Renal cortex interstitium (tissue), 15 donors: ENCODE measurements at places on chromosomes 12 and 14.

DNA sequence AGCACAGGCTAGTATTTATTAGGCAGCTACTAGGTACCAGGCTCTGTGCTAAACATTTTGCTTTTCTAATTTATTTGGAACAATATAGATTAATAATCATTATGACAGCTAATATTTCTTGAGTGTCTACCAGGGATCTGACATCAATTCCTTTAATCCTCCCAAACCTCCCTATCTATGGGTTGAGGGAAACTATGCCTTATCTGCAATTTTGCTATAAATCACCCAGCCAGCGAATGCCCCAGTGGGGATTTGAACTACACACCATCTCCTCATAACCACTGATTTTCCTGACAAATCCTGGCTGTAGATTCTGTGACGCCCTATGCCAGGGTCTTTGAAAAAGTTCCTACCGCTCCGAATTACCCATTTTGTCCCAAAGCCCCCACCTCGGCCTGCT, 21.4 kb upstream of the PLEKHG3 start:
- no peak for DNase-seq

- no peak for DNase-seq
These were observed 2.7 kb upstream of the CRIP2 start for GRCh38 chr14:105471823-105472485.

DNA sequence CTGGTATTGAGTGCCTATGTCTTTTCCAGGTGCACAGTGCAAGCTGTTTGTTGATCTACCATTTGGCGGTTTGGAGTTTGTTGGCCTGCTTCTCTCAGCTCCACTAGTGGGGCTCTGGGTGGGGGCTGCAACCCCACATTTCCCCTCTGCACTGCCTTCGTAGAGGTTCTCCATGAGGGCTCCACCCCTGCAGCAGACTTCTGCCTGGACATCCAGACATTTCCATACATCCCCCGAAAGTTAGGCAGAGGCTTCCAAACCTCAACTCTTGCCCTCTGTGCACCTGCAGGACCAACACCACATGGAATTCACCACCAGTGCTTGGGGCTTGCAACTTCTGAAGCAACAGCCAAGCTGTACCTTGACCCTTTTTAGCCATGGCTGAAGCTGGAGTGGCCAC, 1024.1 kb downstream of the TMTC2 start:
- DNase-seq: no peak

DNA sequence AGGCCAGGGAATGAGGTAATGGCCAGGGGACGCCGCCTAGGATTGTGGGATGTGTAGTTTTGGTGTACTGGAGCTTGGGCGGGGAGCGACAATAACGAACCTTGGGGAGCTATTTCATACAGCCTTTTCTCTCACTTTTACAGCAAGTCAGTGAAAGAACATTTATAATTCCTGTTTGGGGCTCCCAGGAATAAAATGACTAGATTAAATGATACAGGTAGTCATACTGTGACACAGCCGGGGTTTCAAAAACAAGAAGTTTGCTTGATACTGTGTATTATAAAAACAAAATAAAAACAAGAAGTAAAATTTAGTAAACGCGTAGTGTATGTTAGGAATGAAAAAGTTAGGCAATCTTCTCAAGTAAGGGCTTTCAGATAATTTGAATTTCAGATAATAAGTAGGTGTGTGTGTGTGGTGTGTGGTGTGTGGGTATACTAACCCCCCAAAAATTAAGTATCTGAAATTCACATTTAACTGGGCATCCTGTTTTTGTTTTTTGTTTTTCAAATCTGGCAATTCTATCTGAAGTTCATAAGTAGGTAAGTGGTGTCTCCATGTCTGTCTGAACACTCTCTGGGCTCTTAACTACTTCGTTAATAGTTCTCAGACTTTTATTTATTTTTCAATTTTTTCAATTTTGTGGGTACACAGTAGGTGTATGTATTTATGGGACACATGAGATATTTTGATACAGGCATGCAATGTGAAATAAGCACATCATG, 458 bp upstream of the DCTN2 start:
- no peak for DNase-seq

GRCh38 chr12:75205558-75205957, 4.1 kb downstream of the KCNC2 start:
- no peak for DNase-seq

GRCh38 chr12:14169281-14169680, 187.9 kb upstream of the GRIN2B start:
- DNase-seq: no peak

GRCh38 chr12:102406033-102406584, 74.3 kb downstream of the IGF1 start:
- DNase-seq: no peak

DNA sequence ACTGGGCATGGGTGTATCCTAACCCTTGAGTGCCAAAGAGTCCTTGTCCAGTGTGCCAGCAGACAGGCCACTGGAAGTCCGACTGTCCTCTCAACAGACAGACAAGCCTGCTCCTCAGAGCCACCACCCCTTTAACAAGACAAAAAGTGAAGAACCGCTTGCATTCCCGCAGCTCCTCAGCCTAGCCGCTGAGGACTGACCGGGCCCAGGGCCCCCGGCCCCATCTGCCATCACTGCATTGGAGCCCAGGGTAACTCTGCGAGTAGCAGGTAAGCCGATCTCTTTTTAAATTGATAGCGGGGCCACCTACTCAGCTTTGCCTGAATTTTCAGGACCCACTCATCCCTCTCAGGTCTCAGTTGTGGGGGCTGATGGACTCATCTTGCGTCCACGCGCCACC, 68.9 kb downstream of the MOK start:
- no peak for DNase-seq

- no peak for DNase-seq
These were observed 72.0 kb downstream of the IRF2BPL start for GRCh38 chr14:76956316-76957090.

DNA sequence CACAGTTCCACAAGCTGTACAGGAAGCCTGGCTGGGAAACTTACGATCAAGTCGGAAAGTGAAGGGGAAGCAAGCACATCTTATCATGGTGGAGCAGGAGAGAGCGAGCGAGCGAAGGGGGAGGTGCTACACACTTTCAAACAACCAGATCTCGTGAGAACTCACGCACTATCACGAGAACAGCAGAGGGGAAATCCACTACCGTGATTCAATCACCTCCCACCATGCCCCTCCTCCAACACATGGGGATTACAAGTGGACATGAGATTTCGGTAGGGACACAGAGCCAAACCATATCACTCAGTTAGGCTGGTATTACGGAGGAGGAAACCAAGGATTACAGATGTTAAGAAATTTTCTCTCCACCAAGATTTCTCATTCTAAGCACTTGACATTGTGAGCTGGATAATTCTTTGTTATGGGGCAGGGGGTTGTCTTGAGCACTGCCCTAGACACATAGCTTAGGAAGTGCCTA, 262.0 kb upstream of the G2E3 start:
- no peak for DNase-seq

DNA sequence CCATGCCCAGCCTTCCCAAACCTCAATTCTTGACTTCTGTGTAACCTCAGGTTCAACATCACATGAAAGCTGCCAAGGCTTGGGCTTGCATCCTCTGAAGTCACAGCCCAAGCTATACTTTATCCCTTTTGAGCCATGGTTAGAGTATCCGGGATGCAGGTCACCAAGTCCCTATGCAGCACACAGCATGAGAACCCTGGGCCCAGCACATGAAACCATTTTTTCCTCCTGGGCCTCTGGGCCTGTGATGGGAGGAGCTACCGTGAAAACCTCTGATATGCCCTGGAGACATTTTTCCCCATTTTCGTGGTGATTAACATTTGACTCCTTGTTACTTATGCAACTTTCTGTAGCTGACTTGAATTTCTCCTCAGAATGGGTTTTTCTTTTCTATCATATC, 25.8 kb upstream of the DIO2 start:
- DNase-seq: no peak

- DNase-seq: peak; percentile 26
These were observed 962 bp downstream of the LEMD3 start for GRCh38 chr12:65170209-65170881.

DNA sequence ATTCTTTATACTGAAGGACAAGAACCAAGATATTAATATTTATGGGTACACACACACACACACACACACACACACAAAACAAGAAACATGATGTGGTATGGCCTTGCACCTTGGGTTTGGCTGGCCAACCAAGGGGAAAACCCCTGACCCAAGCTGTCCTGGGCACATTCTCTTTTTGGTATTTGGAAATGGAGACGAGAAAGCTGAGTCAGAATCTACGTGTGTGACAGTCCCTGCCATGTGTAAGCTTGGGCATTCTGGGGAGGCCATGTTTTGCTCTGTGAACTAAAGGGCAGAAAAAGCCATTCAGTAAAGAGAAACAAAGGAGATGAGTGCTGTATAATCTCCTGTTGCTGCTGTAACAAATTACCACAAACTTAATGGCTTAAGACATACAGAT, 35.6 kb downstream of the PTGER2 start:
- DNase-seq: no peak

DNA sequence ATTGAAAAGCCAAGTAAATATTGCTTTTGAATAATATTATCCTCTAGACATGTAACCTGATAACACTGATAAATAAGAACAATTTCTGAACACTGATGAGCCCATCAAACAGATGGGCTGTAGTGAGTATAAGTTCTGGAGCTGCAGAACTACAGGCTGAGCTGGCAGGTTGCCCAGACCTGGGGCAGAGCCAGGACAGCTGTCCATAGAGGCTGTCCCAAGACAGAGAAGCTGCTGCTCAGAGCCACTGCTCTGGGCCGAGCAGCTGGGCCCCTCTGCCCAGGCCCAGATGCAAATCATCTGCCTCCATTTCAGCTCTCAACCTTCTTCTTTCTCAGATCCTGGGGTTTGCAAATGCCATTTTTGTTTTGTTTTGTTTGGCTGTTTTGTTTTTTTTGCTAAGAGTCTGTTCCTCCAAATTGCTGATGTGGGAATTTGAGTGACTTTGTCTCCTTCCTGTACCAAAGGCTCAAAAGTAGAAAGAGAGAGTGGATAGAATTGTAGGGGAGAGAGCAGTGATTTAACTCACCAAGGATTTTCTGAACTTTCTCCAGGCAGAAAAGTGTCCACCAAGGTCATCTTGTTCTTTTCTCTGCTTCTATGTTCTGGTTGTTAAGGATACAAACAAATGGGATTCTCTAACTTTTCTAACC, 4.0 kb upstream of the TESPA1 start:
- DNase-seq: no peak

GRCh38 chr14:66662374-66662773, 154.4 kb downstream of the GPHN start:
- DNase-seq: no peak

DNA sequence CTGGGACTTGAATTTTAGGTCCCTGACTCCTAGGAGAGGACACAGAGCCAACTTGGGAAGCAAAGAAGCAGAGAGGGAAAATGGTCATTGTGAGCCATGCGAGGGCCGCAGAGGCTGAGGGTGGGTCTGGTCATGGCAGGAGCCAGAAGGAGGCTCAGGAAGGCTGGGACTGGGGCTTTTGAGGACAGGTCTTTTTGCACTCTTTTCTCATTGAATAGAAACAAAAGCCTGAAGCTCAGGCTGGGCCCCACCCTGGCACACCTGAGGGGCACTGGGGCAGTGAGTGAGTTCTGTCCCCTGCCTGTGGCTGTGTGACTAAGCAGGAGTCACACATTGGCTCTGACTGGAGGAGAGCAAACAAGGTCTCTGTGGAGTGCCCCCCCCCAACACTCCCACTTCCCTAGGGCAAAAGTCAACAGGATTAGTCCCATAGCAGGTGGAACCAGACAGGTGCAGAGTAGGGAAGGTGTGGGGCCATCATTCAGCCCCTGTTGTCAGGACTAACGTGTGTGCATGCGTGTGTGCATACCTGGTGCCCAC, 2.8 kb downstream of the KRT7 start:
- no peak for DNase-seq

DNA sequence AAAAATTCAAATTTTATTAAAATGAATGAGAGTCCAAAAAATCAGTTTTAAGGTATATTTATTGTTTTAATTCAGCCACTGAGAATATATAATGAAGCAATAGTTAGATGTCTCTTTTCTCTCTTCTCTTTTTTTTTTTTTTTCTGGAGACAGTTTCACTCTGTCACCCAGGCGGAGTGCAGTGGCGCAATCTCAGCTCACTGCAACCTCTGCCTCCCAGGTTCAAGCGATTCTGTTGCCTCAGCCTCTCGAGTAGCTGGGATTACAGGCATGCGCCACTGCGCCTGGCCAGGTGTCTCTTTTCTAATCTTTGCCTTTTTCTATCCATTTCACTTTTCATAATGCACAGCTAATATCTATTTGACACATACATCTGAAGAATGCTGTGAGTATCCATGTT, 307.1 kb upstream of the RGS6 start:
- DNase-seq: no peak

DNA sequence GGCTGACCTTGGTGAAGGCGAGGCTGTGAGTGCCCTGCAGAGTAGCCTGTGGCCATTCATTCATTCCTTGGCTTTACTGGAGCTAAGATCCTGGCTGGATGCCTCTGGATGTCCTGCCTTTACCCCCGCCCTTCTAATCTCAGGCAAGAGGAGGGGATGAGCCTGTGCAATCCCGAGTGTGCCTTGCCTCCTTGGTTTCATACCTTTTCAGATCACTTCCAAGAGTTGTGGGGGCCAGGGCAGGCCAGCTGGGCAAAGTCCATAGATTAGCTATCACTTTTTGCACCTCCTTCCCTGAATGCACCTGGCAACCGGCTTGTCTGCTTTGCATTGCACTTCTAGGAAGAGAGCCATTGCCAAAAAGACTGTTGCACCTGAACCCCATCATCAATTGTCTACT, 1.5 kb downstream of the VRTN start:
- no peak for DNase-seq

GRCh38 chr12:44317651-44318126, 481.8 kb downstream of the TMEM117 start:
- no peak for DNase-seq

- DNase-seq: no peak
These were observed 71.1 kb downstream of the C2CD5 start for GRCh38 chr12:22473212-22473611.

GRCh38 chr12:4274396-4275015, 944 bp downstream of the CCND2 start:
- no peak for DNase-seq

- no peak for DNase-seq
These were observed 137.5 kb upstream of the CCND2 start for GRCh38 chr12:4135919-4136605.

- DNase-seq: no peak
These were observed 444.1 kb downstream of the IPO8 start for GRCh38 chr12:30251546-30251945.

DNA sequence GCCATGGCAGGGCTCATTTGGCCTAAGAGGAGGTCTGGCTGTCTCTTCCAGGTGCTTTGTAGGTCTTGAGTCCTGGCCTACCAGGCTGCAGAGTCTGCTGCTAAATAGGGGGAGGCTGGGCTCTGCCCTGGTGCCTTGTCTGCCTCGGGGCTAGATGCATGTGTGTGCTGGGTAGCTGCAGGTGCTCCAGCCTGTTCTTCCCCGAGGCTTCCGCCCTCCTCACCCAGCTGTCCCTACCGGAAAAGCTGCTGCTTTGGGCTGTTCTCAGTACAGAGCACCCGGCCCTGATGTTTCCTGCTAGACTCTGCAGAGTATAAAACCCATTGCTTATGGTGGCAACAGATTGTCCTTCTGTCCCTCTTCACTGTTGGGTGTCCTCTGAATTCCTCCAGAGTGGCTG, 37.7 kb downstream of the RAB35 start:
- DNase-seq: no peak

- peak; percentile 27 for DNase-seq
These were observed 6.2 kb upstream of the PLEKHH1 start for GRCh38 chr14:67526676-67527459.
